H1 (cell line): ENCODE measurements at places on chromosomes 6 and 20.

GRCh38 chr6:97068211-97068610 is 143.7 kb downstream of the KLHL32 start:
- no peak for DNase-seq

GRCh38 chr6:49551078-49551865 is 804 bp downstream of the C6orf141 start:
- DNase-seq: peak; percentile 51

DNA sequence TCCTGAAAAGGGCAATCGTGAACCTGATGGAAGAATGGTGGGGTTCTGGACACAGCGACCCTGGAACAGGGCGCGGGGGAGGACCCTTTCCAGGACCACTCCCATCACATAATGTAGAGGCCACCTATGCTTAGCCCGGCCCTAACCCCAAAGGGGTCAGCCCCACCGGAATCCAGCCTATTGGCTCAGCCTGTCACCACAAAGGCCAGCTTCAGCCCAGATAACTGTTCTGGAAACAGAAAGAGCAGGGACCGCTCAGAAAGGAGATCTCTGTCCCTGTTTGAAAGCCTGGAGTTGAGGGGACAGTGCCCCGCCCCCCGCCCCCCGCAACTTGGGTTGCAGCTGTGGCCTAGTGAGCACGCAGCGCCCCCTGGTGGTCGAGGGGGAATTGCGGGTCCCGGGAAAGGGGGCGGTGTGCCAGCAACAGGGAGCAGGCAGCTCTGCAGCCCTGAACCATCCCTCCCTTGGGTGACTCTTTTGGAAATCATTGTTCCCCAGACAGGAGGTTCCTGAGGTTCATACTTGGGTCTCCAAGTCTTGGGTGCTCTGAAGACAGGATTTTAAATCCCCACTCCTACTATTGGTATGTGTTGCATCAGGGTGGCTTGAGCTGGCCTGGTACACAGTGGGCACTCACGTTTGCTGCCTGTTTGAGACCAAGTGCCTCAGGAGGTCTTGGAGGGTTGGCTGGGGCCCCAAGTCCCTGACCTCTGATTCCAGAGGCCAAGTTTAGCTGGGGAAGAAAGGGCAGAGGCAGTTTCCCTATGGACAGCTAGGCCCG is 1.5 kb downstream of the SIGLEC1 start:
- DNase-seq: peak; percentile 99

- no peak for DNase-seq
Measured at GRCh38 chr6:90256698-90257485, 39.8 kb downstream of the BACH2 start.

- no peak for DNase-seq
Measured at GRCh38 chr6:140062043-140063020, 687.9 kb upstream of the CITED2 start.

DNA sequence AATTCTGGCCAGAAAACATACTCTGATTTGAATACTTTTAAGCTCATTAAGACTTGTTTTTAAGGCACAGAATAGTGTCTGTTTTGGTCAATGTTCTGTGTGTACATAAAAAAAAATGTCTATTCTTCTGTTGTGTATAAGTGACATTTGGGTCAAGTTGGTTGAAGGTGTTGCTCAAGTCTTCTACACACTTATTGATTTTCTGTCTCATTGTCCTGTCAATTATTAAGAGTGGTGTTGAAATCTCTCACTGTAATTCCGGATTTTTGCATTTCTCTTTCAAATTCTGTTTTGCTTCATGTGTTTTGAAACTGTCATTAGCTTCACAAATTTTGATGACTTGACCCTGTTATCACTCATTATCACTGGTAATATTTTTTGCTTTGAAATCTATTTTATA is 37.5 kb upstream of the EPM2A start:
- no peak for DNase-seq

GRCh38 chr6:112362812-112363570 is 15.9 kb downstream of the RFPL4B start:
- DNase-seq: no peak

DNA sequence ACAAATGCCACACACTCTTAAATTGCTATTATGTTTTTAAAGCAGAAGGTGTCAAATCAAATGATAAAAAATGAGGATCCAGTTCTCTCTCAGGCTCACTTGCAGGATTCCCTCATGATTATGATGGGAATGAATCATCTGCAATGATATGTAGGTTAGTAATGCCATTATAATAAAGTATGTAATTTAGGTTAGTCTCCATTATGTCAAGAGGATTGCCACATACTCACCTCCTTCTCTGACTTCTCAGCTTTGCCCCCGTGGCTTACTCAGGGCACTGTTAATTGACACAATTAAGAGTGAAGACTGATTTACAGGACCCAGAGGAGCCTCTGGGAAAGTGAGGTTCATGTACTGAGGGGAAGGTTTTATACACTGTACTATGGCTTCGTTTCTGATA is 591.7 kb upstream of the NRSN1 start:
- no peak for DNase-seq

DNA sequence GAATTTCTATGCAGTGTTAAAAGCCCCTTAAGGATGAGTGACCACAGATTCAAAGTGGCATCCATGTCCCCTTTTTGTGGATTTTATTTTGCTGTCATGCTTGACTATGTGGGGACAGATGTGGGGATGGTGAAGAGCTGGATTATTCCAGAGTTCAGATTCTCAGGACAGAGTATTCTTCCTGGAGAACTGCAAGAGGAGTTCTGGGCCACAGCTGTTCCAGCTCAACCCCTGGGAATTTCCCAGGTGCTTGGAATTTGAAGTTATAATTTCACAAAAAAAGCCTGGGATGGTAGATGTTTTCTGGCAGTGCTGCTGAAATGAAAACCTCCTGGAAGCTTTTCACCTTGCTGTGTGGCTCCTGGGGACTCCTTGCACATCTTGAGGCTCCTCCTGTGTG is 671.8 kb upstream of the MARCKS start:
- DNase-seq: no peak

- DNase-seq: peak; percentile 83
Measured at GRCh38 chr6:40585651-40586269, 1.4 kb downstream of the LRFN2 start.

- DNase-seq: no peak
Measured at GRCh38 chr20:22511943-22512910, 72.1 kb downstream of the FOXA2 start.

GRCh38 chr6:121944354-121944753 is 455.1 kb upstream of the HSF2 start:
- DNase-seq: no peak

DNA sequence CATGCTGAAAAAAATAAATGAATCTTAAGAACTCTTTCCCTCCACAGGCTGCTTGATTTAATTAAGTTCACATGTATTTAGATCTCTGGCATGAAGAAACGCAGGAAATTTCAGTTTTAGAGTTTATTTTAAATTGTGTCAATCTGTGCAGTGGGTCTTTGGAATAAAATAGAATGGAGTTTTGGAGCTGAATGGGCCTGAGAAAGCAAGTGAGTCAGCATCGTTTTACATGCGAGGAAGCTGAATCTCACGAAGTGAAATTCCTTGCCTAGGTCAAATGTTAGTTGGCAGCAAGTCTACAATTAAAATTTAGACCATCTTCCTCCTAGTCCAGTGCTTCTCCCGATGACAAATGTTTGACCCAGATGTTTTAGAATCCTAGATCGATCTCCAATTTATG is 22.4 kb downstream of the MAP7 start:
- DNase-seq: no peak

- no peak for DNase-seq
Measured at GRCh38 chr20:21361266-21361665, 36.1 kb downstream of the NKX2-4 start.

- no peak for DNase-seq
Measured at GRCh38 chr20:57474205-57474604, 50.7 kb downstream of the CTCFL start.

- DNase-seq: no peak
Measured at GRCh38 chr6:100084991-100085364, 91.0 kb upstream of the MCHR2 start.

DNA sequence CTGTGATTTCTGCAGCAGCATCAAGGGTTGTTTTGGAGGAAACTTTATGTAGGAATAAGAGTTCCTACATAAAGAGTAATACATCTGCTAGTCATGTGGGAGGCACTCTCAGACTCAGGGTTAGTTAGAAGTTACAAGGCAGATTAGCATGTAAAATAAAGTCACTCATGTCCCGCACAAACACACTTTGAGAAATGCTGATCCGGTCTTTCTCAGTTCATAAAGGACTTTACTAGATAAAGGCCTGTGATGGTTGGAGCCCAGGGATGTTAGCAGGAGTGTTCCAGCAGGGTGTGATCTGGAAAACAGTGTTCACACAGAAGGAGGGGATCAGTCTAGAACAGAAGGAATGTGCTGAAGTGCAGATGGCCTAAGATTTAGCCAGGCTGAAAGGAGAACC is 33.1 kb upstream of the NOP56 start:
- DNase-seq: no peak

DNA sequence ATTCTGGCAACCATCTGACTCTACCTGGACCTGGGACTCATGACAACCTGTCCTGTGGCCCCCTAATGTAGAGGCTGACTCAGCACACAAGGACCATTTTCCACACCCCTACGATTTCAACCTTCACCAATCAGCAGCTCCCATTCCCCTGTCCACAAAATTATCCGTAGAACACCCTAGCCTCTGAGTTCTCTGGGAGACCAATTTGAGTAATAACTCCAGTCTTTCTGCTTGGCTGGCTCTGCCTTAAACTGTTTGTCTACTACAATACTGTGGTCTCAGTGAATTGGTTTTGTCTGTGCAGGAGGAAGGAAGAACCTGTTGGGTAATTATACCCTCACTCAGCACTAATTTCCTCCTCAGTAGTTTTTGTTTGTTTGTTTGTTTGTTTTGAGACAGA is 99.3 kb upstream of the MRPS10 start:
- DNase-seq: no peak

- no peak for DNase-seq
Measured at GRCh38 chr6:73455865-73456629, 4.0 kb upstream of the CGAS start.

GRCh38 chr20:37552415-37552814 is 24.7 kb upstream of the BLCAP start:
- DNase-seq: no peak

DNA sequence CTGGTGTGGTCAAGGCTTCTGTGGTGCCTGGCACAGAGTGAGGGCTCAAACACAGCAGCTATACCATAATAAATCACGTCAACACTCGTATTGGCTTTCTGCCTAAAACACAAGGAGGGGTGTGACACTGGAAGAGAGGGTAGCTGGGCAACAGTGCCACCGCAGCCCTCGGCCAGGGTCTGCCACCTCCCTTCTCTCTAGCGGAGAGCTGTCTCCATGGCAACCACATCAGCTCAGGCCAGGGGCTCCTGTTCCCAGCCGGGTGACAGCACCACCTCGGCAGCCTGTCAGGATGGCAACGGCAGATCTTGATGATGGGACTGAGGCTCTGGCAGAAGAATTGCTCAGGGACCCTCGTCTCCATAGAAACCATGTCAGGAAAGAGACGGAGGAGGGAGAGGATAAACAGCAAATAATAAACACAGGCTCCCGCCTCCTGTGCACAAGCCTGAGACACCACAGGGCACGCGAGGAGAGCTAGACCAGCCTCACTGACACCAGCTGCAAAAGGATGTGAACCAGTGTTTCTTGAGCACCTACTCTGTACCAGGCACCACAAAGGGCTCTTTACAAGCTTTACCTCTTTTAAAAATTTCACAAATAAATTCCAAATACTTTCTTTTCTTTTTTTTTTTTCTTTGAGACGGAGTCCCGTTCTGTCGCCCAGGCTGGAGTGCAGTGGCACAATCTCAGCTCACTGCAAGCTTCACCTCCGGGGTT is 50.4 kb upstream of the TLDC2 start:
- DNase-seq: no peak

DNA sequence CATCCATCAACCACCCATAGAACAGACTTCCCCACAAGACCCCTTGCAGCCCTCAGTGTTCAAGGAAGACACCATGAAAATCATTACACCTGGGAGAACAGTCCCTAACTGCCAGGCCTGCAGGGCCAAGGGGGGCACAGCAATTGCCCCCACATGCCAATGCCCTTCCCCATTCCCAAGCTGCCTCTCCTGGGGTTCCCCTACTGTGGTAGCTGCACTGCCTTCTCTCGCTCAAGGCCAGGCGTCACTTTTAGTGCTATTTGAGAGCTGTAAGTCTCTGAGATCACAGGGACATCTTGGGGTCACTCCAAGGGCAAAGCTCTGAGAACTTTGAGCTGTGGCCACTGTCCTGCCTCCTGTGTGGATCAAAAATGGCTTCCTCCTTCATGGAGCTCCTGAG is 6.0 kb upstream of the ACSS1 start:
- DNase-seq: no peak

GRCh38 chr6:51559059-51559458 is 528.4 kb downstream of the PKHD1 start:
- DNase-seq: no peak

DNA sequence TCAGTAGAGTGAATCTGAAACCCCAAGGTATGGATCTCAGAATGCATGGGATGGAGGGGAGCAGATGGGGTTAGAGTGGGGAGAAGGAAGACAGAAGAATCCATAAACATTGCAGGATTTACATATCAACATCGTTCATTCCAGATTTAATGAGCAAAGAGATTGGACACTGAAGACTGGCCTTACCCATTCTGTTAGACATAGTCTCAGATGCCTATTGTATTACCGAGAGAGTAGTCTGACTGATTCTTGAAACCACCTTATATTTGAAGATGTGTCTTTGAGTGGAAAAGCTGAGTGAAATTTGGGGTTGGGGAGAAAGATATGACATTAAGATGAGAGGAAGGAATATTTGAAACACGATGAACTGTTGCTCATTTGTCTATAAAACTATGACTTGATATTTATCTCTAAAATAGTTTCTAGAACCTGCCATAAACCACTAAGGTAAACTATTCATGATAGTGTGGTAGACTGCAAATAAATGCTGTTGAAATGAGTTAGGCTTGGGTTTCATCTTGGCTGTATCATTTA is 5.7 kb downstream of the HLA-DRA start:
- no peak for DNase-seq

GRCh38 chr6:68635706-68636513 is 828 bp downstream of the ADGRB3 start:
- DNase-seq: peak; percentile 53

- DNase-seq: no peak
Measured at GRCh38 chr6:122853259-122853995, 64.4 kb downstream of the SMPDL3A start.

DNA sequence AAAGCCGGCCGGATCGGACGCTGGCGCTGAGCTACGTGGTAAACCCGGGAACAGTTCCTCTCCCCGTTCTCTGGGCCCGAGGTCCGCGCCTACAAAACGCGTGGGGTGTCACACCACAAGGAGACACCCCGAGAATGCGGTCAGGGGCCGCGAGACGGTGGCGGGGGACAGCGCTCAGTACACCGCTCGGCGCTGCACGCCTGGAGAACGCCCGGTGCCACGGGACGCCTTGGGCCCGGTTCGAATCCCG is 670 bp downstream of the NCOA5 start:
- DNase-seq: no peak

DNA sequence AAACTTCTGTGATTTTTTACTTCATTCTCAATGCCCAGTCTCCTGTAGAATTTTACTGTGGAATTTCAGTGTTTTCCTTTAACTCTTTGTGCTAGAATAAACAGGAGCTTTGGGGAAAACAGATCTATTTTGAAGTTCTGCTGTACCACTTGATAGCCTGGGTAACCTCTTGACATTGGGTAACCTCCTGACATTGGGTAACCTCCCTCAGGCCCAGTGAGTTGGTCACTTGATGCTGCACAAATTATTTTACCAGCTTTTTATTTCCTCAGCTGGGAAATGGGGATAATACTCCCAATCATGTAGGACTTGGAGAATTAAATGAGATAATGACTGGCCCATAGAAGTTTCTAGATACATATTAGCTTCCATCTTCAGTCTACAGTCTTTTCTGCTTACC is 137.3 kb upstream of the TOP1 start:
- no peak for DNase-seq
